Occipital lobe (tissue), 3 donors: ENCODE measurements at places on chromosomes 11 and 22. TPM values are rescaled to one million over a fixed set of nuclear protein-coding genes. Genes with fewer than 3 reads are reported as not detected.

The MS4A6E gene
- total RNA-seq, result not detected

The ARCN1 gene
- total RNA-seq, result 73.9 TPM

The SELENOO gene
- 7.8 TPM for total RNA-seq

The PATE4 gene
- total RNA-seq, result not detected

The INSC gene
- total RNA-seq, result 0.31 TPM

The MS4A13 gene
- not detected for total RNA-seq

The TRIM51G gene
- not detected for total RNA-seq

The OR52N4 gene
- not detected for total RNA-seq

The SELENOM gene
- 13.9 TPM for total RNA-seq

The CATSPERZ gene
- total RNA-seq, result 1.7 TPM

The A4GALT gene
- 0.31 TPM for total RNA-seq

The SMIM35 gene
- not detected for total RNA-seq

The C11orf42 gene
- not detected for total RNA-seq
